Activated T-helper 1 cell treated with anti-CD3 and anti-CD28 coated beads, Interleukin-2, amount 50 U/mL, for 16 hours (primary cell): ENCODE measurements at places on chromosomes 5 and 9.

GRCh38 chr5:143837306-143837848 is 25.4 kb downstream of the HMHB1 start:
- DNase-seq, result no peak

DNA sequence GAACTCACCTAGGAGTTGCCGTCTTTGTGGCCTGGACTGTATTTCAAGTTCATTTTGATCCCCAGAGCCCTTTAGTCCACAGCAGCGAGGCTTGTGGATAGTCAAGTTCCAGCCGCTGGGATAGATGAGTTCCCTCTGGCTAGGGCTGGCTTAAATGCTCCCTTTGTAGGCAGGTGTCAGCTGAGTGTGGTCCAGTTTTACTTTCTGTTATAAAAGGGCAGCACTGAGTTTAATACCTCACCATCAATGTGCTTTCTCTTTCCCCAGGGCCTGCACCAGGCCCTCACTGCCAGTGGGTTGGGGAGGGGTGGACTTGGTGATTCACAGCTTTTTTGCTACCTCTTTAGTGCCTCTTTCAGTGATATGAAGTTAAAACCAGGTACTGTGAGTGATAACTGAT is 188.2 kb downstream of the SLCO4C1 start:
- DNase-seq, result no peak

GRCh38 chr5:109964136-109964535 is 274.4 kb downstream of the MAN2A1 start:
- DNase-seq, result no peak

DNA sequence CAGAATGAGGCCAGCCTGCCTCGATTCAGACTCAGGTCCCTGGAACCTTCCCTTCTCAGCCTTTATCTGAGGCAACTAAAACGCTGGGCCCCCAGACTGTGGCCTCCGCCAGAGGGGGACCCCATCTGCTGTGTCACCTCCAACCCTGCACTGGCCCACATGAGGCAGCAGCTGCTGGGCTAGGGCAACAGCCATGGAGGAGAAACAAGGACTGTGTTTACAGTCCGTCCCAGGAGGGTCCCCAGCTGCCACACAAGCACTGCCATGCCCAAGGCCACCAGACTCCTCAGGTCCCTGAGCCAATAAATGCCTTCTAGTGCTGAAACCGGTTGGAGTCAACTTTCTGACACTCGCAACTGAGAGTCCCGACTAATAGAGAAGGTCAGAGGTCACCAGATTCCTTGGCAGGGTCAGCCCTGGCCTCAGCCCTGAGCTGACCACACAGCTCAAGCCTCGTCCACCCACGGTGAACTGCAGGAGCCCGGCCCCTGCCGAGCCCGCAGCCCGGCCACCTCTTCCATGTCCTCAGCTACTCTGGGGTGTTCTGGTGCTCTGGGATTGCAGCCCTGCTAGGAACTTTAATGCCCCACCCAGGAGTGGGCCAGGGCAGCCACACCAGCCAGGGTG is 77.0 kb downstream of the ZNF354C start:
- DNase-seq, result no peak

GRCh38 chr9:113042884-113043657 is 13.5 kb downstream of the ZFP37 start:
- no peak for DNase-seq

DNA sequence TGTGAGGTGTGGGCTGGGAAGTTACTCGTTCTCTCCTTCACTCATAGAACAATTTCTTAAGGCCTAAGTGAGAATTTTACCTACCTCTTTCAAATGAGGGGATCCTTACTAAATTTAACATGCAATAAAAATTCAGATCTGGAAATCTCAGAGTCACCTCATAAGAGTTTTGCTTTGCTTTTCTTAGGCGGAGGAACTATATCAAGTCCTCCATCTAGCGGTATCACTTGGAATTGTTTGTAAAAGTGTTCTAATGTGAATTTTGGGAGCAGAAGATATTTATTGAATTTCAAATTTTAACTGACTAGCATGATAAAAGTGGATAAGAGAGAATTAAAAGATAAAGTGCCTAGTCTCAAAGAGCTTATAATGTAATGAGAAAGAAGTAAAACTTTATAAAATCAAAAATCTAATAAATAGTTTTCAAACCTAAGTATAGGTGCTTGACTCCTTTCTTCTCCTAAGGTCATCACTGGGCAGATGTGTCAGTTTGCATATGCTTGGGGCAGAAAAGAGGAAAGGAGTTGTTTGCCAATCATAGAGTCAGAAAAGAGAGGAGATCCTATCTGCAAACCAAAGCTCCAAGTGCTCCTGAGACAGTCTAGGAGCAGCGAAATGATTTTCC is 145.7 kb upstream of the DAB2 start:
- DNase-seq, result no peak

GRCh38 chr9:76796296-76796695 is 32.1 kb downstream of the PCA3 start:
- DNase-seq, result no peak

DNA sequence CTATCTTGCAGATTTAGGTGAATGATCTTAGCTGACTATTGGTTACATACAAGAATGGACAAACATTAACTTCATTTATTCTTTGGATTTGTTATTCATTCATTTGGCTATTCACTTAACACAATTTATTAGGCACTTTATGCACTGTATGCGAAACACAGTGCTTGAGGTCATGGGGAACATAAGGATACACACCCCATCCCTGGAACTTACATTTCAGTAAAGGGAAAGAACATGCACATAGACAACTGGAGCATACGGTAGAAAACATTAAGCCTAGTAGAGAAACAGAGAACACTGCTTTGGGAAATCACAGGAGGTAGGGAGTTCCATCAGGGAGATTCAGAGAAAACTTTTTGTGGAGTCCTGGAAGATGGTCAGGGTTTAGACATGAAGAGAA is 22.2 kb downstream of the LIX1 start:
- no peak for DNase-seq

GRCh38 chr9:20835377-20836286 is 151.6 kb downstream of the FOCAD start:
- DNase-seq, result no peak

DNA sequence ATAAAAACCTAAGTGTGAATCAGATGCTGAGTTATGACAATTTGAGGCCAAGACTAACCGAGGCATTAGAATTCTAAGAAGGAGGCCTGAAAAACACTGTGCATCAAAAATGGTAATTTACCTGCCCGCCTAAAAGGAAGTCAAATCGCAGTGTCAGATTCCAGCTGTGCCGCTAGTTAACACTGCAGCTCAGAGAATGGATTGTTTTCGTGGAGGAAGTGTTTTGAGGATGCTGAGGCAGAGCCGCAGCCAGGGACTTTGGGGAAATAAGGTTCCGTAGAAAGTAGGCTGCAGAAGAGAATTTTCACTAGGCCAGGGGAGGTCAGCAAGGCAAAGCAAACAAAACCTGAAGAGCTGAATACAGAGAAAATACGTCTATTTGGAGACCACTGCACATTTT is 226.4 kb upstream of the ISL1 start:
- DNase-seq, result no peak

GRCh38 chr5:91937121-91937520 is 554.0 kb upstream of the ARRDC3 start:
- DNase-seq, result no peak
